ENCODE measurements at places on chromosomes 1 and 21.
A peak's percentile ranks its signal among the peaks of the same experiment; 100 is the strongest.

- no peak for DNase-seq
Measured at GRCh38 chr1:193406901-193407300, 220.5 kb upstream of the B3GALT2 start.

DNA sequence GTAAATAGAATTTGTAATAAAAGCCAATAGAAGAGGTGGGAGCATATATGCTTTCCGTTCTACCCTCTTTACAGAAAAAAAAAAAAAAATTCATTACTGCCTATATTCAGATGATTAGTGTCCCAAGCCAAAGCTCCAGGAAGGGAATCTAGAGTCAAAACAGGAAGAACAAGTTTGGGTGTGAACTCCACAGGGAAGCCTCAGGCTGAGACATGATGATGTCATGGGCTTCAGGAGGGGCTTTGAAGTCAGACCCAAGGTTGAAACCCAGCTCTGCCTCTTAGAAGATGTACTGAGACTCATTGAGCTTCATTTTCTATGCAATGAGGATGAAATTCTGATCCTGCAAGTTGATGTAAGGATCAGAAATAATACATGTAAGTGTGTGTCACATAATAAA is 250.0 kb upstream of the ADGRL2 start:
- DNase-seq, result no peak

GRCh38 chr1:93106226-93106625 is 27.1 kb downstream of the MTF2 start:
- DNase-seq, result no peak

- DNase-seq, result peak; percentile 85
Measured at GRCh38 chr1:155176544-155177071, 3.0 kb downstream of the TRIM46 start.

DNA sequence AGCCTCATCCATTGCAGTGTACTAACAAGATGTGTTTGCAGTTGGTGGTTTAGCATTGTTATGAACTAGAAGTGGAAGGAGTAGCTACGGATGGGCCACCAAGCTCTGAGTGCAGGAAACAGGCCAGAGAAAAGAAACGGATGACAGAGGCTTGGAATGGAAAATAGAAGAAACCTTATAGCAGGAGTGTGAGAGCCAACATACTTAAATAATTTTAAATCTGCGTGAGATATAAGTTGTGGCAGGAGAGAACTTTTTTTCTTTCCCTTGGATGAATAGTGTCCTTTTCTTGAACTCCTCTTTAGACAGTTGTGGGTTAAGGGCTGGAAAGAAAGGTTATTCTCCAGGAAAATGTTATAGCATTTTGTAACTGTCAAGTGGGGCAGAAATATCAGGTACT is 54.2 kb downstream of the RGL1 start:
- DNase-seq, result no peak

GRCh38 chr21:33265664-33266049 is 510 bp upstream of the IL10RB start:
- no peak for DNase-seq

- DNase-seq, result no peak
Measured at GRCh38 chr1:234175363-234175762, 197.9 kb upstream of the COA6 start.

GRCh38 chr1:171495444-171495843 is 10.1 kb downstream of the PRRC2C start:
- DNase-seq, result no peak

DNA sequence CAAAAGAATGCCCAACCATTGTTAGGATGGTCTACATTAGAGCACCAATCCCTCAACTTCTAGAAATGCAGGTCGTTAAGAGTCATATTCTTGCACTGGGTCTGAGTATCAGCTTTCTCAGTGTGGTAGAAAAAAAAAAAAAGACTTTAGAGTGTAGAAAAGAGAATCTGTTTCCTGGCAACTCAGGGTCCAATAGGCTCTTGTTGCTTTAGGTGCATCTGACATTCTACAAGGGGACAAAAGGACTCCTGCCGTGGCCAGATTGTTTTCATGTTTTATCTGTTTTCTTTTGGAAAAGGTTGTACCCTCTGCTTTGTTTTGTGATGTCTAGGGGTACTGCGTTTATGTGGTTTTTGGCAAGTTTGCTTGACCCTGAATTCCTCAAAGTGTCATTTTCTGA is 105.4 kb upstream of the KCNK2 start:
- no peak for DNase-seq

GRCh38 chr1:232130815-232131480 is 499.0 kb downstream of the SIPA1L2 start:
- no peak for DNase-seq

DNA sequence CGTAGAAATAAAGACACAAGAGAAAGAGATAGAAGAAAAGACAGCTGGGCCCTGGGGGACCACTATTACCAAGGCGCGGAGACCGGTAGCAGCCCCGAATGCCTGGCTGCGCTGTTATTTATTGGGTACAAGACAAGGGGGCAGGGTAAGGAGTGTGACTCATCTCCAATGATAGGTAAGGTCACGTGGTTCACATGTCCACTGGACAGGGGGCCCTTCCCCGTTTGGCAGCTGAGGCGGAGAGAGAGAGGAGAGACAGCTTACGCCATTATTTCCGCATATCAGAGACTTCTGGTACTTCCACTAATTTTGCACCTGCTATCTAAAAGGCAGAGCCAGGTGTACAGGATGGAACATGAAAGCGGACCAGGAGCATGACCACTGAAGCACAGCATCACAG is 4.1 kb upstream of the TPRG1L start:
- DNase-seq, result no peak

GRCh38 chr1:208164609-208165008 is 79.6 kb downstream of the PLXNA2 start:
- no peak for DNase-seq

- no peak for DNase-seq
Measured at GRCh38 chr1:166915941-166916340, 39.9 kb upstream of the TADA1 start.

- DNase-seq, result no peak
Measured at GRCh38 chr1:241926141-241926540, 31.4 kb upstream of the BECN2 start.

DNA sequence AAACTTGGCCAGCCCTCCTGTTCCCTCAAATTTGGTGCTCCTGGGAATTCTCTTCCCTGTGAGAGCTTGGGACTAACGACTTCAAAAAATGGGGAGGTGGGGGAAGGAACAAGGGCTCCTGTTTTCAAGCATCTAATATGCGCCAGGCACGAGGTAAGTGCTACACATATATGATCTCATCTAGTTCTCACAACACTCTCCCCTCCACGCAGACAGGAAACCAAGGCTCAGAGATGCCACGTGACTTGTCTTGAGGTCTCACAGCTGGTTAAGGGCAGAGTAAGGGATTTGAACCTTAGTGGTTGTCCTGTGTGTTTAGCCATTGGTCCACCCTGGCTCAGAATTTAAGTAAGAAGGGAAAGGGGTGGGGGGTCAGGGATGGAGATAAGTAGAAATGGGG is 125.9 kb downstream of the DMRTB1 start:
- no peak for DNase-seq

DNA sequence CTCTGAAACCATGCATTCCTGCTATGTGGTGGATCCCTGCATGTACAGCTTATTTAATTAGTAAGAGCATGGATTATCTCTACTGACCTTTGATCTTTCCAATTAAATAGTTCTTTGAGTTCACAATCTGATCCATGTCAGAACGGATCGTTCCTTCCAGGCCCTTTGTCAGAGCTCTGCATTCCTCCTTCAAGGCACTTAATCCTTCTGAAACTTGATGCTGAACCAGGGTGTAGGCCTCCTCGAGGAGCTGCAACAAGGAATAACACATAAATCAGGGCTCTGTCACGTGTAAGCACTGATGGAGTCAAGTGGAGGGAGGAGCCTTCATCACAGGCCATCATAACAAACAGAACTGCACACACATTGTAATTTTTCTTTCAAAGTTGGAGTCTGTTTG is 68.4 kb upstream of the EDEM3 start:
- DNase-seq, result no peak

DNA sequence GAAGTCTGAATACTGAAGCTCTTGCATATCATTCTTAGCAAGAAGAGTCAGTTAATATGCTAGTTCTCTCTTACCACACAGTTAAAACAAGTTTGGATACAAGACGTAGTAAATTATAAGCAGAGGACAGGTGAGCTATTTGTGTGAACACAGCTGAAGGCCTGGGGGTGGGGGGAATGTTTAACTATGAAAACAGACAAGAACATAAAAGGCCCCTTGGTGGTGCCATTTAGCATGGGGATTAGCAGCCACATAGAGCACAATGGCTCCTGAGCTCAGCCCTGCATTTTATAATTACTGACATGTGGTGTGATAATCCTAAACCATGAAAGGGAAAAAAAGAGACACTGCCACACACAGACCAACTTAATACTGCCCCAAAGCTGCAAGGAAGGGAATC is 94.8 kb downstream of the TGFBR3 start:
- no peak for DNase-seq

DNA sequence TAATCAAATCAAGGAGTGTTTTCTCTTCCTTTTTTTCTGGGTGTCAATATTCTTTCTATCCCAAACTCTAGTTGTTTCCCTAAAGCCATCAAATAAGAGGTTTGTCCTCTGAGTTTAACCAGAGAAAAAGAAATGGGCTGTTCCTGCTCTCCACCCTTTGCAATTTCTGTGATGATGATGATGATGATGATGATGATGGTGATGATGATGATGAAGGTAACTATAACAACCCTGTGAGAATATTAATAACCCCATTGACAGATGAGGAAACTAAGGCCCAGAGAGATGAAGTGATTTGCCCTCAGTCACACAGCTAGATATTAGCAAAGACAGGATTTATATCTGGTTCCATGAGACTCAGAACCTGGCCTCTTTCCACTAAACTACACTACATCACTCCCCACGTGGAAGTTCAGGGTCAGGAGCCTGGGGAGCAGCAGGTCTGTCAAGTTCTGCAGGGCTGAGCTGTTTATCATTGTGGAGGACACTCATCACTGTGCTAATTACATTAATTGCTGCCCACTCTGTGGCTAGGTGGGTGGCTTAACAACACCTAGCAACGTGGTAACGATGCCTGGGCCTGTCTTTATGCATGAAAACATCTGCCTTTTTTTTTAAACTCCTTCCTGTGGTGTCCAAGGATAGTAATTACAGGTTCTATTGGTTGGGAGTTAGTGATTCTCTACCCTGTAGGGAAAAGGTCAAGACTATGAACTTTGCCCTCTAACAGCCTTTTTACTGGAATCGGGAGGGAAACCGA is 19.0 kb upstream of the JUN start:
- no peak for DNase-seq

GRCh38 chr1:17881761-17882160 is 126.6 kb downstream of the ACTL8 start:
- DNase-seq, result no peak

DNA sequence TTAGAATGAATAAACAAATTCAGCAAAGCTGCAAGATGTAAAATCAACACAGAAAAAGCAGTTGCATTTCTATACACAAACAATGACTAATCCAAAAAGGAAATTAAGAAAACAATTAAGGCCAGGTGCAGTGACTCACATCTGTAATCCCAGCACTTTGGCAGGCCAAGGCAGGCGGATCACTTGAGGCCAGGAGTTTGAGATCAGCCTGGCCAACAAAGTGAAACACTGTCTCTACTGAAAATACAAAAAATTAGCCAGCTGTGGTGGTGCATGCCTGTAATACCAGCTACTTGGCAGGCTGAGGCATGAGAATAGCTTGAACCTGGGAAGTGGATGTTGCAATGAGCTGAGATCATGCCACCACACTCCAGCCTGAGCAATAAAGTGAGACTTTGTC is 22.3 kb downstream of the THEM4 start:
- no peak for DNase-seq

- DNase-seq, result no peak
Measured at GRCh38 chr21:43806017-43806710, 16.8 kb downstream of the RRP1 start.

DNA sequence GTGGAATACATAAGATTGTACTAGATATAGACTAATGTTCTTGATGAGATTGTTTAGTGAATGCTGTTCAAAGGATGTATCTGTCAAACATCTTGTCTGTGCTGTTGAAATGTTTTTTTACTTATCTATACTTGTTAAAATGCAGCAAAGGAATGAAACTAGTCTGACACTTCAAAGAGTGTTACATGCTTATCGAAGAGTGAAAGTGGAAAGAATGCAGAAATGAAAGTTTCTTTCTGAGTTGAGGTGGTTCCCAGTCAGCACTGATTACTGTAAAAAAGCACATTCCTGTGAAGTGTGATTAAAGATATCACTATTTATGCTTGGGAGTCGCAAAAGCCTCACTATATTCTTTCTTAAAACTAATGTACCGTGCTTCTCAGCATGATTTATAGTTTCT is 1225.2 kb downstream of the NCAM2 start:
- no peak for DNase-seq

DNA sequence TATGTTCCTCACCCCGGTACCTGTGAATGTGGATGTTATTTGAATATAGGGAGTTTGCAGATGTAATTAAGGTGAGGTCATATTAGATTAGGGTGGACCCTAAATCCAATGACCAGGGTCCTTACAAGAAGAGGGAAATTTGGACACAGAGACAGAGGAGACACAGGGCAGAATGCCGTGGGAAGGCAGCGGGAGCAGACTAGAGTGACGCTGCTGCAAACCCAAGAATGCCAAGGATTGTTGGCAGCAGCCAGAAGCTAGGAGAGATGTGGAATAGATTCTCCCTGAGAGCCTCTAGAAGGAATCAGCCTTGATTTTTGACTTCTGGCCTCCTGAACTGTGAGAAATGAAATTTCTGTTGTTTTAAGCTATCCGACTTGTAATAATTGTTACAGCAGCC is 53.6 kb downstream of the SPATA46 start:
- DNase-seq, result no peak

DNA sequence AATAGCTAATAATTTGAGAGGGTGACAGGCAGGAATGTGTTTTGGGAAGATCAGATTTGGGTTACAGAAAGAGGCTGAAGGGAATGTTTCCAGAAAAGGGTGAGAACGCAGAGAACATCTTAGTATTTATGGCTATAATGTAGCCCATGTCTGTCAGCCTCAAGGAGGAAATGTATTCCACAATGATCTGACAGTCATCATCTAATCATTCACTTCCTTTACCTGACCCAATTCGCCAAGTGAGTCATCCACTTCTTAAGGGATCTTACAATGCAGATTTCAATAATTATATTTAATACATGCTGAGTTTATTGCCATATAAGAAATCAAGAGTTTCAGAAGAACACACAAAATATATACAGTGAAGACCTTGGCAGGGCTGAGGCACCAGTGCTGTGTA is 10.8 kb downstream of the TRIM45 start:
- no peak for DNase-seq

- no peak for DNase-seq
Measured at GRCh38 chr1:224502459-224503160, 68.0 kb upstream of the WDR26 start.

All from activated T-cell treated with anti-CD3 and anti-CD28 coated beads for 4 hours (primary cell).